T-cell (primary cell): ENCODE measurements at places on chromosomes 12 and 14. TPM values are rescaled to one million over a fixed set of nuclear protein-coding genes. Genes with fewer than 3 reads are reported as not detected.

Gene PYGL
- 0.90 TPM for total RNA-seq

Gene AMIGO2
- 10.0 TPM for total RNA-seq

Gene SLC25A47
- not detected for total RNA-seq

DNA sequence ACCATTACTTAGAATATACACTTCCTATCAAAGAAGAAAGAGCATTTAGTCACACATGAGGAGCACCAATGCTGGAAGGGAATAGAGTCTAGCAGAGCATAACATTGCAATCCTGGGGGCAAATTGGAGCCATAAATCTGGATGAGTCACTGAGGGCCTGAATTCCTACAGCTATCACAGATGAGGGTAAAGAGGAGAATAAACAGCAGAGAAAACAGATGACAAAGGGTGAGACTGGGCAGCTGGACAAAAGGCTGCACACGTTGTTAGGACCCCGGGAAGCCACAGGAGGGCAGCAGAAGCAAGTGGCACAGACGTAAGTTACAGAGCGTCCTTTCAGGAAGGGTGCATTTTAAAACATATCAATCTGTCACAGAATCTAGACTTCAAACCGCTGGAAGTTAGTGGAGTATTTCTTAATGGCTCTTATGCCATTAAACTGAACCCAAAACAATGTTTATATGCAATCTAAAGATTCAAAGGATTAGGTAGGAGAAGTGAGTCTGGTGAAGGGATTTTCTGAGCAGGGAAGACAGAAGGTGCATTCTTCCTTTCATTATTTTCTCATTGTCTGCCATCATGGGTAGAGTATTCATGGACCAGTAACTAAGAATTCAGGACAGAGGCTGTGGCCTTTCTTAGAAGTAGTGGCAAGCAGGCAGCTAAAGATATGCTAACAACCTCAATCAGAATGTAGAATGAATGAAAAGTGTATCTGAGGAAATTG is 159.8 kb upstream of the DAAM1 start:
- H3K4me3 ChIP-seq, result no peak overlapping the region
- no peaks in the 10 kb centered on the region for H3K36me3 ChIP-seq
- no peaks in the 10 kb centered on the region for H3K4me1 ChIP-seq

DNA sequence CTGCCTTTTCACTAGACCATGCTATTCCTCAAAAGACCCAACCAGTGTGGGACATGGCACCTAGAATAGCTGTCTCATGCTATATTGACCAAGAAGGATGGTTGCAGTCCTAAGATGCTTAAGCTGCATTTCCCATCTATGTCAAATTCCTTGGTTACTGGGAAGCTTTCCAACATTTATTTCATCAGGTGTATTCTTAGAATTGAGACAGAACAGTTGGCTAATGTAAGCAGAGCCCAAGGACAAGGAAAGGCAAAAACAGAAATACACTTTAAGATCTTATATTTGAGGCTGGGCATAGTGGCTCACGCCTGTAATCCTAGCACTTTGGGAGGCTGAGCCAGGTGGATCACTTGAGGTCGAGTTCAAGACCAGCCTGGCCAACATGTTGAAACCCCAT is 24.7 kb downstream of the ARG2 start:
- H3K4me3 ChIP-seq, result no peak overlapping the region
- H3K4me1 ChIP-seq, result no peaks in the 10 kb centered on the region
- no peak overlapping the region for H3K27ac ChIP-seq
- no peak for DNase-seq
- peaks cover 20% of the 10 kb centered on the region for H3K36me3 ChIP-seq

Gene PXMP2
- total RNA-seq, result 6.5 TPM

Gene PLEKHG7
- total RNA-seq, result 0.30 TPM

DNA sequence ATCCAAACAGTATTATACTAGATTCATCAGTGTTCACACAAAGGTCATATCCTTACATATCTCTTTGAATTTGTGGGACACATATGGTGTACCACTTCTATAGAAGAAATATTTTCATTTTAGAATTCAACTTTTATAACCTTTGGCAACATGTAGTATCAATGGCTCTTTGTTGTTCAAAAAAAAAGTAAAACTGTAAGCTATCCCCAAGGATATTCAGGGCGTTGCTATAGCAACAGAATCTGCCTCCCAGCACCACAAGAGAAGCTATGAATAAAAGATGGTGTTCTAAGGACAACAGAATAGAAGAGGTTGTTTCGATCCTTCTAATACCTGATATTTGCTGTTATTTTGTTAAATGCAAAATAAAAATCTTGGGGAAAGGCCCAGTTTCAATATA is 139.3 kb downstream of the BRMS1L start:
- H3K36me3 ChIP-seq, result no peaks in the 10 kb centered on the region
- no peaks in the 10 kb centered on the region for H3K4me1 ChIP-seq
- no peak overlapping the region for H3K4me3 ChIP-seq
- no peak overlapping the region for H3K27ac ChIP-seq
- no peak for DNase-seq
- no peaks in the 10 kb centered on the region for H3K27me3 ChIP-seq

DNA sequence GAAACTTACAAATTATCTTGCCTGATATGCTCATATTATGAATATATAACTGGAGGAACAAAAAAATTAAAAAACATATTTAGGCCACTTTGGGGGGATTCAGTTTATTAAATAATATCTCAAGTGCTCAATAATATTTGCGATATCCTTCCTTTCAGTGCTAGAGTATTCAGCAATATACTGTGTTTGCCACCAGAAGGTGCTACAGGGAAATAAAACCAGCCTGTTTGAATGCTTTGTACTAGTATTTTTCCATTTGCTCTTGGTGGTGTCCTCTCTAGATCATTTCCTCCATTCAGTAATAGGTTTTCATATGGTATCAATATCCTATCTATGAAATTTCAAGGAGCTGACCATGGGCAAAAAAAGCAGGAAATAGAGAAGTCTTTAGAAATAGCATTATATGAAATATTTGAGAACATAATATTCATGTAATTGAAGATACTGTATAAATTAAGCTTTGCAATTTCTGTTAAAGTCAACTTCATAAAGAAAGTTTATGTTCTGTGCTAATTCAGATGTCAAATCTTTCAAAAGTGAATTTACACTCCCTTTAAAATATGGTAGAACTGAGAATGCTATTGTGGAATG is 106.2 kb upstream of the NAV3 start:
- no peaks in the 10 kb centered on the region for H3K27me3 ChIP-seq
- H3K27ac ChIP-seq, result no peak overlapping the region
- DNase-seq, result no peak
- no peaks in the 10 kb centered on the region for H3K36me3 ChIP-seq
- H3K4me1 ChIP-seq, result no peaks in the 10 kb centered on the region
- no peak overlapping the region for H3K4me3 ChIP-seq

DNA sequence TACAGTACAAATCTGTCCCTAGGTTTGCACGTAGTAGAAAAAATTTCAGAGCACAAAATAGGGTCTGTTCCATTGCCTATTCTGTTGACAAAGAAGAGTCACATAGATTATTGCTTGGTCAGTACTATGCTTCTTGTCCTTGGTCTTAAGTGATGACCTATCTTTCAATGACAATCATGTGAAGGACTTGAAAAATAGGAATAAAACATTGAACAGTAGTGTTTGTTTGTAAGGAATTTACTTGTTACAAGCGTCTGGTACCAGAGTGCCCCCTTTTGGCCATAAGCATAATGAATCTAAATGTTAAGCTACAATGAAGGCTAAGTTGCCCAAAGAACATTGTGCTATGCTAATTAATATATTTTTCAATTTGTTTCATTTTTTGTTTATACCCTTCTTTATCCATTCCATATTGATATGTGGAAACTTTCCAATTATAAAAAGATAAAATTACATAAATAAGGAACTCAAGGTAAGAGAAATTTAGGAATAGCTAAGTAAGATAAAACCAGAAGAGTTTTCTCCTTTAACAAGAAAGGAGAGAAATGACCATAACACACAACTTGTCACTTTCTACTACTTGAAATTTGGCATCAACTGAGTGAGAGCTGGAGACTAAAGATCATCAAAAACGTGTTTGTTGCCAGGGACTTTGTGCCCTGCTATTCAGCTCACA is 204.7 kb downstream of the EPS8 start:
- DNase-seq, result peak; percentile 30
- no peak overlapping the region for H3K4me3 ChIP-seq
- no peak overlapping the region for H3K27ac ChIP-seq
- no peaks in the 10 kb centered on the region for H3K27me3 ChIP-seq
- no peaks in the 10 kb centered on the region for H3K36me3 ChIP-seq

DNA sequence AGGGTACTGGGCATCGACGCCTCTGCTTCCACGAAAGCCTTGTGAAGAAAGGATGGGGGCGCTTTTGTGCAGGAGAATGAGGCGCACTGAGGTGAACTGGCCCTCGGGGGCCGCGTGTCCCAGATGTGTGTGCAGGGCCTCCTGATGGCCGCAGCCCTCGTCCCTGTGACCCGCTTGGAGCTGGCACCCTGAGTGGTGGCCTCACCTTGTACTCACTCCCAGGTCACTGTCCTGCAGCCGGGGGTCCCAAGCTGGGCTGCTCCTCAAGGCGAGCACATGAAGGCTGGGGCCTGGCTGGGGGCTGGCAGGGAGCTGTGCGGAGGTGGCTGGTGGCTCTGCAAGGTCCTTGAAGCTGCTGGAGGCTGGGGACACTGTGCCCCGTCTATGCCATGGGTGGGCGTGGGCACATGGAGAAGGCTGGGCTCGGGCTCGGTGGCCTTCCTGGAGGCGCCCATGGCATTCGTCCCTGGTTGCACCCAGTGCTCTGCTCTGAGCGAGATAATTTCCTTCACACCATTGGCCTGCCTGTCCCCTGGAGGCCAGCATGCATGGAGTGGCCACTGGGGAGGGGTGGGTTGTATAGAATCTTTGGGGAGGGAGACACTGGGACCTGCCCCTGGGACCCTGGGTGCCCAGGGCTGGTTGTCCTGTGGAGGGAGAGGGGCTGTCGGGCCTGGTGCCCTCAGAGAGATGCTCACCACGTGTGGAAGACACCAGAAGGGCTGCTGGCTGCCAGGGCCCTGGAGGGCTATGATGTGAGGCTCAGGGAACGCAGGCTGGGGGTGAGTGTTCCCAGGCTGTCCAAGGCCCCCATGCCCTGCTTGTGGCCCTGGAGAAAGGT is 79.3 kb downstream of the TMEM121 start:
- no peaks in the 10 kb centered on the region for H3K27me3 ChIP-seq
- no peak overlapping the region for H3K27ac ChIP-seq
- DNase-seq, result no peak
- no peak overlapping the region for H3K4me3 ChIP-seq
- H3K4me1 ChIP-seq, result no peaks in the 10 kb centered on the region

DNA sequence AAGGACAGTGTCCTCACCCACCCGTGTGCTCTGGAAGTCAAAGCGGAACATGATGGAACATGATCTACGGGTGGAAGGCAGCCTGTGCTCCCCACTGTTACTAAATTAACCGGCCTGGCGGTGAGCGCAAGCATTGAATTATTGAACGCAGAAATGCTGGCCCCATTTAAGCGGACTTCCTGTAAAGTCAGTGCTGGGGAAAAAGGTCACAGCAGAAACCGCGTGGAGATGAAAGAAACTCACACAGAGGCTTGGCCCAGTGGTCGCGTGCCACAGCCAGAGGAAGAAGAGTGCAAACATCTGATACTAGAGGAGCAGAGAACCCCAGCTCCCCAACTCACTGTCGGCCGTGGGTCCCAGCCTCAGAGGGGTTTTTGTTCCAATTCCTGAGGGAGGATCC is 321.2 kb downstream of the ADGRD1 start:
- H3K36me3 ChIP-seq, result no peaks in the 10 kb centered on the region
- no peak overlapping the region for H3K27ac ChIP-seq
- H3K4me3 ChIP-seq, result no peak overlapping the region

- no peak overlapping the region for H3K4me3 ChIP-seq
- no peak overlapping the region for H3K27ac ChIP-seq
- H3K27me3 ChIP-seq, result no peaks in the 10 kb centered on the region
- DNase-seq, result no peak
- no peaks in the 10 kb centered on the region for H3K4me1 ChIP-seq
Observed at GRCh38 chr14:40523123-40523522, 1083.6 kb upstream of the LRFN5 start.

- no peaks in the 10 kb centered on the region for H3K36me3 ChIP-seq
- no peak overlapping the region for H3K4me3 ChIP-seq
- peaks cover 29% of the 10 kb centered on the region for H3K27me3 ChIP-seq
- DNase-seq, result no peak
Observed at GRCh38 chr14:85535991-85536832, 6.3 kb downstream of the FLRT2 start.

Gene FRMD6
- total RNA-seq, result 0.86 TPM

Gene AKAP3
- total RNA-seq, result 1.5 TPM

DNA sequence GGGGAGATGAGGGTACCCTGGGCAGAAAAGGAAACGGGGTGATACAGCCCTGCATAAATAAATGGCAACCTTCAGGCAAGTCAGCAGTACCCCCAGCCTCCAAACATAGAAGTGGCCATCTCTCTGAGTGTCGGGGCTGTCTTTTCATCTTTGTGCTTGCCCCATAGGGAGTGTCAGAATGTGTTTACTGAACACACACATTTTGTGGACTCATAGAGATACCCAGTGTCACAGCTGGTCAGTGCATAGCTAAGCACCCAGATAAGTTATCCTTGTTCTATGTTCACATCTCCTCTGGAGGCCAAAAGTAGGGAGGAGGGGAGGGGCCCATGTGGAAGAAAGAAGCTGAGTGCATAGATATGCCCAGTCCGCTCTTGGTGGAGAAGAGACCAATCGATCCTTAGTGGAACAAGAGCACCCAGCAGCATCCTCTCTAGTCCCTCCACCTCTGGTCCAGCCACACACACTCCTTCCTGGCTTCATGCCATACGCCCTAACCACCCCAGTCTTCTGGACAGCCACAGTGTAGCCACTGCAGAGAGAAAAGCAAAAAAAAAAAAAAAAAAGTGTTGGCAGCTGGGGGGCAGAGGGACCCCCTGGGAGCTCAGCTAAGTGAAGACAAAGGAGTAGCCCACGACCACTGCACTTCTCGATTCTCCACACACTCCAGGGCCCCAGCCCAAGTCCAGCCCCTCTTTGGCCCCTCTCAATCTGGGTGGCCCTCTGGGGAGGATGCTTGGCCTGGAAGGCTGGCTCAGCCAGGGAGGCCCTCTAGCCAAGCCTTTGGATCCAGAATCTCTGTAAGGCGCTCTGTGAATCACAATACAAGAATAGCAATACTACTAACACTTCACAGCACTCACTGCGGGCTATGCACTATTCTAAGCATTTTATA is 2.6 kb downstream of the ITGA7 start:
- H3K27ac ChIP-seq, result no peak overlapping the region
- no peaks in the 10 kb centered on the region for H3K36me3 ChIP-seq
- peaks cover 20% of the 10 kb centered on the region for H3K4me1 ChIP-seq
- no peaks in the 10 kb centered on the region for H3K27me3 ChIP-seq

- no peak for DNase-seq
- H3K4me3 ChIP-seq, result no peak overlapping the region
- H3K4me1 ChIP-seq, result peaks cover 12% of the 10 kb centered on the region
- no peaks in the 10 kb centered on the region for H3K27me3 ChIP-seq
- H3K27ac ChIP-seq, result no peak overlapping the region
- H3K36me3 ChIP-seq, result no peaks in the 10 kb centered on the region
Observed at GRCh38 chr12:13095266-13095995, 8.0 kb downstream of the GSG1 start.

Gene MYF6
- total RNA-seq, result not detected
